ENCODE measurements at places on chromosomes 3 and 15.

DNA sequence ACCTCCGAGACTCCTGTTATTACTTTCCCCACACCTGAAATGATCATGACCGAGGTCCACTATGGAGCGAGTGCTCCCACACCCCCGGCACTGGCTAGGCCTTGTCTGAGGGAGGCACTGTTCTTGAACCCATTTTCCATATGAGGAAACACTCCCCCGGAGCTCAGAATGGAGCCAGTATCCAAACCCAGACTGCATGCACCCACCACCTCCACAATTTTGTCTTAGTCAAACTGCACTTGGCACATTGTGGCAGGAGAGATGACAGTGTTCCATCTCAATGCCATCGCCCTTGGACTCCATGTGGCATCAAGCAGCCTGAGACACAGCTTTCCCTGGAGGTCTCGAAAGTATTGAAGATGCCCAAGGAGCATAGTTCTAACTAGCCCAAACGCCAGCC lies 154.1 kb downstream of the NUP210 start:
- DNase-seq, result no peak

DNA sequence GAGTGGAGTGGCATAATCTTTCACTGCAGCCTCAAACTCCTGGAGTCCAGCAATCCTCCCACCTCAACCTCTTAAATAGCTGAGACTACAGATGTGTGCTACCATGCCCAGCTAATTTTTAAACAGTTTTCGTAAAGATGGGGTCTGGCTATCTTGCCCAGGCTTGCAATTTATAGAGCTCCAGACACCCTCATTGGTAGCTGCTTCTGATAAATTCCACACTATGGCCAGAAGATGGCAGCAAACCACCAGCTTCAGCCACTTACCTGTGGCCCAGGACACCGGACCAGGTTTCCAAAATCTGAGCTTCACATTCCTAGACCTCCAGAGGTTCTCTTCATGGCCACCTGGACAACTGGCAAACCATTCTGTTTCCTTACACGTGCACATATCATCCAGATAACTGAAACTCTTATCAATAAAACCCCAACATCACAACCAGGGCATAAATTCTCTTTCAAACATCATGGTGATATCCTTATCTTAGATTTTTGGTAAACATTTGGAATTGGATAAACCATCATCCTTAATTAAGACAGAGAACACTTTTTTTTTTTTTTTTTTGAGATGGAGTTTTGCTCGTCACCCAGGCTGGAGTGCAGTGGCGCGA lies 28.9 kb downstream of the FBXW12 start:
- DNase-seq, result peak; percentile 13

DNA sequence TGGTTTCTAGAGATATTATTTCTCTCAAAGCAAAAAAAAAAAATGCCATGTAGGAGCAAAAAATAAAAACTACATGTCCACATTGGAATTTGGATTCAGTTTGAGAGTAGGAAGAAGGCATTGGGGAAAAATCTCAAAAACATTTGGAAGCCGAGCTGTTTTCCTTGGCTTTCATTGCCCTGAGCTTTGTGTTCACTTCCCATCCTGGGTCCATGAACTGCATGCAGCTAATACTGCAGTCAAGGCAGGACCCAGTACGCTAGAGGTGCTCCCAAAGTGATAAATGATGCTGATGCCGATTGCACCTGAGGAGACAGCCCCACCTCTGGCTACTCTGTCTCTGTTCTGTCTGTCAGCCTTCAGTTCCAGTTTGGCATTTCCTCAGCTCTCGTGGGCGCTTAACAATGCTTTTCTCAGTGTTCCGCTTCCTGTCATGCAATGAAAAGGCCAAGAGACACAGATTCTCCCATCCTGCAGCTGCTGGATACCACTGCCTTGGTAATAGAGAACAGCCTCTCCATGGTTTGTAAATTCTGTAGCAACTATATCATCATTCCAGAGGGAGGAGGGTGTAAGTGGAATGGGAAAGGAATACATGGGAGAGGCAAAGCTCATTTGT lies 181.8 kb downstream of the RYR3 start:
- DNase-seq, result no peak

DNA sequence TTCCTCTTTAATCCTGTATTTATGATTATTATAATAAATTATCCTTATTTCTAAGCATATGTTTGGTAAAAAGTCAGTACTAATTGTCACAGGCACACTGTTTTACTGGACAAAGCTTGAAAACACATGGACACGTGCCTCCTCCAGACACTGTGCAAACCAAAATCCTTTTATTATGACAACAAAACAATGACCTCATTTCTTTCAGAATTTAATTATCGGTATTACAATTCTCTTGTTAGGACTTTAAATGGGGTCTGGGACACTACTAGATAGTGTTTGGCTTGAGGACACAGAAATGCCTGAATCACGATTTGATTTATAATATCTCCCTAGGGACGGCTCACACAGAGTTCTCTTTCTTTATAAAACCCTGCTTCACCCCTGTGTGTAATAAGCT lies 107.3 kb upstream of the IGSF10 start:
- DNase-seq, result no peak

DNA sequence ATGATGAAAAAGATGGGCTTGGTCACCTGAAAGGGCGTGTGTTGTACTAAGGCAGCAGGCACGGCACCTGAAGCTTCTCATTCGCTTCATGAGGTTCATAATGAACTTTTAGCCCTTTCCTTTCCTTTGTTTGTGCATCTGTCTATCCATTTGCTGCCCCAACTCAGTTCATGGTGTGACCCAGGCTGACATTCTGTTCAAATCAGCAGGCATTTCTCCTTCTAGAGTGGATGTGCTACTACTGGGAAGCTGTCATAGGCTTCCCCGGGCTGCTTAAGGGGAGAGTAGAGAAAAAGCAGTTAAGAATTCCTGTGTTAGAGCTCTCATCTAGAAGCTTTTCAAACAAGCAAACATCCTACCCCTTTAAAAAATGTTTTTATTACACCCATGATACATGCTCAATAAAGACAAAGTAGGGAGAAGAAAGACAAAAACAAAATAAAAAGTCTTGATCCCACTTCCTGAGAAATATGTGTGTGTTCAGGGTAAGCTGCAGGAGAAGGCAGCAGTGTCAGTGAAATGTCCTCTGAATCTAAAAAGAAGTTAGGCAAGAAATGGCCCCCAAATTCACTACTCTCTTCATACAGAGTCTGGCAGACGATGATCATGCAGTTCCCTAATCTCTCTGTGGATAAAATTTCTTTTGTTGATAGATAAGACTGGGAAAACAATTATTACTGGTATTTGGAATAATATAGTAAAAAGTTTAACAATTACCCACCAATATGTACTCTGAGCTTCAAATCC lies 136.9 kb upstream of the PFN2 start:
- no peak for DNase-seq

DNA sequence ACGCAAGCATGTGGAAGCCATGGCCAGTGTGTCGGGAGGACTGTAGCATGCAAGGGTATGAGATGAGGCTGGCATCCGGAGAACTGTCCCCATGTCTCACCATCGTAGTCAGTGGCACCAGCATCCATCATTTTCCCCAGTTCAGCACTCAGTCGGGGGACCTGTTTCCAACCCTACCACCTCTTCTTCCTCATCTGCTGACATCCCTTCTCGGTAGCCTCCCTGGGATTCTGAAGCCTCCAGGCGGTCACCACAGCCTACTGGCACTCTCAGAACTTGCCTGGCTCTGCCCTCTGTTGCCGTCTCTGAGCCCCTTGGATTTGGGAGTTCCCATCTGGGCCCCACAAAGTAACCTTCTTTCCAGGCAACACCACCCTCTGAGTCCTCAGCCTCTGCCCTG lies 131.1 kb upstream of the ABHD17C start:
- no peak for DNase-seq

DNA sequence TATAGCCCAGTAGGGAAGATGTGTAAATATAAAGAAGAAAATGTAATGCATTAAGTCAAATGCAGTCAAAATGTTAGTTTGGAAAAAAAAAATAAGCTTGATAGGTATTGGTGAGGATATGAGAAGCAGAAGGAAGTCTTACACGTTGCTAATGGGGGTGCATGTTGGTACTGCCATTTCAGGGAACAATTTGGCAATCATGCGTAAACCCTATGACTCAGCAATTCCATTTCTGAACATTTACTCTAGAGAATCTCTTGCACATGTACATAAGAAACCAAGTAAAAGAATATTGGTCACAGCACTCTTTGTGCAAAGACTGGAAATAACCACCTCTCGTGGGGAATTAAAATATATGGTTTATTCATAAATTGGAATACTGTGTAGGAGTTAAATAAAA lies 35.5 kb upstream of the TIMP4 start:
- peak; percentile 78 for DNase-seq

DNA sequence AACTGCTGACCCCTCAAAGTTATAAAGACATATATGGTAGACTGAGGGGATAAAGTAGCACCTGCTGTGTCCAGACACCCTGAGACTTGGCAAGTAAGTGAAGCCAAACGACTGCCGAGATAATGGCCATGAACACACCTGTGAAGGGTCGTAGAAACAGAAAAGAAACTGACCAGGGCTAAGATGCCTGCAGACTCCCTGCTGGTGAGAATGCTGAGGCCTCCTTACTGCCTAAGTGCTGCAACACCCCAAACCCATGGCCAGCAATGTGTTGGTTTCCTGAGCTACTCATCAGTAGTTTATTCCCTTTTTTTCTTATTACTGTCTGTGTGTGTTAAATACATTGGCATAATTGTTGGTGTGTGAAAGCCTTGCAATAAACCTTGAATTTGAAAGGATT lies 233.8 kb downstream of the ZNF385D start:
- no peak for DNase-seq

DNA sequence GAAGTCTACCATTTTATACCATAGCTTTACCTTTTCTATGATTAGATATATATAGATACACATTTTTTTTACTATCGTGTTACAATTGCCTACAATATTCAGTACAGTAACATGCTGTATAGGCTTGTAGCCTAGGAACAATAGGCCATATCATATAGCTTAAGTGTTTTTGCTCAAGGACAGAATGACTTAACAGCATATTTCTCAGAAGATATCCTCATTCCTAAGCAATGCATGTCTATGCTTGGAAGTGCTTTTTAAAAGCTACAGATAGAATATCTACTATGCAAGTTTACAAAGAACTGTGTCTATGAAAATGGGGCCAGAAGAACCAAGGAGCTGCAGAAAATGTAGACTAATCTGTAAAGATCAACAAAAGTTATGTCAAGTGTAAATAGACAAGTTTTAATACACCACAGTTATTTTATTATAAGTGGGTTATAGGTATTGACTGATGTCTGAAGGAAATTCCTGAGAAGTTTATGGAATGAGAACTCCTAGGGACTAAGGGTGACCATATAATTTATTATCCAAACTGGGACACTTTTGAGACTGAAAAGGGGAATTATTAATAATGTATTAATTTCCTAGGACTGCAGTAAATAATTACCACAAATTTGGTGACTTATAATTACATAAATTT lies 138.7 kb upstream of the TGFBR2 start:
- DNase-seq, result no peak

DNA sequence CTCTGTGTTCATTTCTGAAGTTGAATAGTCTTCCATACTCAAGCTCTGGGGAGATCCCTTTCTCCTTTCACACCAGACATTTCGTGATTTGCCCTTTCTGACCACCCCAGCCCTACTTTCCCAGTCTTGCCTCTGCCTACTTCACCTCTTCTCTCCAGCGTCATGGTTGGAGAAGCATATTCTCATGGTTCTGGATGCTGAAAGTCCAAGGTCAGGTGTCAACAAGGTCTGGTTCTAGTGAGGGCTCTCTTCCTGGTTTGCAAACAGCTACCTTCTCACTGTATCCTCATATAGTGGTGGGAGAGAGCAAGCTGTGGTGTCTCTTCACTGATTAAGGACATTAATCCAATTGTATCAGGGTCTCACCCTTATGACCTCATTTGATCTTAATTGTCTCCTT lies 169.4 kb downstream of the IGF1R start:
- DNase-seq, result no peak

DNA sequence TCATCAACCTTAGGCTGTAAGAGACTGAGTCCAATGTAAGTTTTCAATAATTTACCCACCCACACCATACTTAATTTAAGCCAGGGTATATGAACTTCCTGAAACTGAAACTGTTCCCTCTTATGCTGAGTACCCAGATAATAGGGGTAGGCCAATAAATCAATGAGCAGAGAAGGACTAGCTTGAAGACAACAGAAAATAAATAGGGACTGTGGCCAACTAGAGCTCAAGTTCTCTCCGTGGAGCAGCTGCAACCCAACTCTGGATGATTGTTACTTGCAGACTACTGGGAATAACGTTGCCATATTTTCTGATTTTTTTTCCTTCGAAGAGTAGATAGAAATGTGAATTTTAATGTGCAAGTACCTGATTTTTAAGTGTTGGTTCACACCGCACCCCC lies 128.0 kb downstream of the ATG7 start:
- DNase-seq, result no peak

GRCh38 chr3:51510996-51511395 lies 11.2 kb upstream of the DCAF1 start:
- DNase-seq, result no peak

DNA sequence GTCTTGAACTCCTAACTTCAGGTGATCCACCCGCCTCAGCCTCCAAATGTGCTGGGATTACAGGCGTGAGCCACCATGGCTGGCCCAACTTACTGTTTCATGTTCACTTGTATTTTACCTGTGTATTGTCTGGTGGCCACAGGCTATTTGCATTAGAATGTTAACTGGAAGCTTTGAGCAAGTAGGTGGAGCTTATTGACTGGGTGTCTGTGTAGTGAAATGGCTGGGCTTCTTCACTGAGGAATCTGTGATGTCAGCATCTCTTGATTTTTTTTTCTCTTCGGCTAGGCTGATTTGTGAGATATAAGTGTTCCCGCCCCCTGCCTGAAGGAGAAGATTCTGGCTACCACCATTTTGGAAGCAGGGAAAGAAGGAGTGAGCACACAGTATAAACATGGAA lies 237.8 kb upstream of the PEX5L start:
- DNase-seq, result no peak

DNA sequence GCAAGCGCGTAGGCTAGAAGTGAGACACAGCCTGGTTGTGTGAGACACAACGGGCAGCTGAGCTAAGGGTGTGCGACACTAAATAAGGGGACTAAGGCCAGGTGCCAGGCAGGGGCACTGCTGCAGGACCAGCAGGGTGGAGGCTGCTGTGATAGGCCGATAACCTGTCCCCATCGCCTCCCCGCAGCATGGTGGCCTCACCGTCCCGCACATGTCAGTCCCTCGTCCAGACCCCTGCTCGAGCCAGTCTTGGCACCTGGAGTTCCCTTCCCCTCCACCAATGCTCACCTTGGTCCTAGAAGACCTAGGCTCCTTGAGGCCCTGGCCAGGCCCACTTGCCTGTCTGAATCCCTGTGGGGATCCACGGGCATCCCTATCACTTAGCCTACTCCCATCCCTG lies 96.1 kb downstream of the HMG20A start:
- DNase-seq, result no peak

GRCh38 chr3:152583963-152584362 lies 251.0 kb upstream of the P2RY1 start:
- DNase-seq, result peak; percentile 16

DNA sequence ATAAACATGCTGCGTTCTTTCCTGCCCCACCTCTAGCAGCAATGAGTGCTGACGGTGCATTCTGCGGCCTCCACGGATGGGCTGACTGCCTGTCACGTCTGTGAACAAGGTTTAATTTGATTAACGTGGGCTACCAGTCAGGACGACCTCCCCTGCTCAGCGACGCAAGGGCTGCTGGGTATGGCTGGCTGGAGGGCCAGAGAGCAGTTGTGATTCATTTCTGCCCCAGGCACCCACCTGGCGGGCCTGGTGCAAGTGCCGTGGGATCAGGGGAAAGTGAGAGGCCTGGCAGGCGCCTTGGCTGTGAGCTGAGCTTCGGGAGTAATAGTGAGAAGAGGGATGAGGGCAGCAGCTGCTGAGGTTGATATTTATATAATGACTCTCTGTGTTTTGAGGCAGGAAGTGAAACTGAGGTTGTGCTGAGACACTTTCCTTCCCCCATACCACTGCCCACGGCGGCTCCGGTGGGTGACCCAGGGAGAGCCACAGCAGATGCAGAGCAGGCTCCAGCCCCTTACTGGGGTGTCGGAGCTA lies 190.4 kb upstream of the BCL6 start:
- no peak for DNase-seq
